Cerebellum (tissue), 4 donors: ENCODE measurements at places on chromosomes 16 and 17. TPM values are rescaled to one million over a fixed set of nuclear protein-coding genes. Genes with fewer than 3 reads are reported as not detected.

Gene EFCAB5
- total RNA-seq, result 2.4 TPM

Gene PER1
- total RNA-seq, result 7.7 TPM

Gene SLC38A8
- 0.45 TPM for total RNA-seq

Gene MYH1
- 0.18 TPM for total RNA-seq

- no peak for DNase-seq
Observed at GRCh38 chr16:49369651-49370611, 3.7 kb upstream of the C16orf78 start.

DNA sequence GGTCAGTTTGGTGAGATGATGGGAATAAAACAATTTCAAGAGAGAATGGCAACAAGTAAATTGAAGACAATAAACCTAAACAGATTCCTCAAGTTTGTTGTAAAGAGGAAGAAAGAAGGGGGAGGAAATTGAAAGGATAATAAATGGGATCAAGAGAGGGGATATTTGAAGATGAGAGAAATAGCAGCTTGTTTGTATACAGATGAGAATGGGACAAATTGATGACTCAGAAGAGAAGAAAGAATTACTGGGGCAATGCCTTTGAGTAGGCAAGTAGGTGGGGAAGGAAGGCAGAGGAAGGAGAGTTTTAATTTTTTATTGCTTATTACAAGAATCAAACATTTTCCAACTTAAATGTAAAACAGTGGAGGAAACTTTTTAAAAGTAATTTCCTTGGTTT is 98.3 kb downstream of the CHD9 start:
- DNase-seq, result no peak

DNA sequence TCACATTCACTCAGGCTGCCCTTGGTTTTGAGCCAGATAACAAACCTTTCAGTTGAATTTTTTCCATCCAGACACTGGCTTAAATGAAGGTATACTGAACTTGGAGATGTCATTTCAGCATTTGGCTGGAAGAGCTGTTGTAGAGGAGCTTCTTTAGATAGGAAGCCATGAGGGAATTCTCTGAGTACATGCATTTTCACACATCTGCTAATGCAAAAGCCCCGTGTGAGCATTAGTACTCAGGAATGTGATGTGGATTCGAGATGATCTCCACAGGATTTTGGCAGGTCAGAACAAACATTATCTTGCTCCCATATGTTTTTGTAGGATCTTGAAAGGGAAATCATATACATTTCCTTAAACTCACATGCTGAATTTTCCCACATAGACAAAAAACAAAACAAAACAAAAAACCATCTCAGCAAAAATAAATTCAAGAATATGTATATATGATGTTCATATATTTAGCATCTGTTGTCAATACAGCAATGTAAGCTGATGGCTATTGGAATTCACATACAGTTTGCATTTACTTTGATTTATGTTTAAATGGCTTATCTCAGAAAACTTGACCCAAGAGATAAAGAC is 277.2 kb upstream of the TBX2 start:
- no peak for DNase-seq

GRCh38 chr16:81987706-81988105 is 23.6 kb downstream of the SDR42E1 start:
- no peak for DNase-seq

GRCh38 chr17:34758316-34758715 is 178.9 kb downstream of the TMEM132E start:
- no peak for DNase-seq

GRCh38 chr17:51585514-51586104 is 325.3 kb downstream of the UTP18 start:
- peak; percentile 62 for DNase-seq

- DNase-seq, result peak; percentile 26
Observed at GRCh38 chr16:7167626-7168025, 165.0 kb upstream of the RBFOX1 start.

GRCh38 chr17:83195330-83196023 is 116.1 kb downstream of the METRNL start:
- DNase-seq, result no peak

DNA sequence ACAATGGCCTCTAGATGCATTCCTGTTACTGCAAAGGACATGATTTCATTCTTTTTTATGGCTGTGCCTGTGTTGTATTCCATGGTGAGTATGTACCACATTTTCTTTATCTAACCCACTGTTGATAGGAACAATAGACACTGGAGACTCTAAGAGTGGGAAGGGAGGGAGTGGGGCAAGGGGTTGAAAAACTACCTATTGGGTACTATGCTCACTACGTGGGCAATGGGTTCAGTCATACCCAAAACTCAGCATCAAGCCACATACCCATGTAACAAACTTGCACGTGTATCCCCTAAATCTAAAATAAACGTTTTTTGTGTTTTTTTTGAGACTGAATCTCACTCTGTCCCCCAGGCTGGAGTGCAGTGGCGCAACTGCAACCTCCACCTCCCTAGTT is 47.1 kb upstream of the SCNN1B start:
- DNase-seq, result no peak

DNA sequence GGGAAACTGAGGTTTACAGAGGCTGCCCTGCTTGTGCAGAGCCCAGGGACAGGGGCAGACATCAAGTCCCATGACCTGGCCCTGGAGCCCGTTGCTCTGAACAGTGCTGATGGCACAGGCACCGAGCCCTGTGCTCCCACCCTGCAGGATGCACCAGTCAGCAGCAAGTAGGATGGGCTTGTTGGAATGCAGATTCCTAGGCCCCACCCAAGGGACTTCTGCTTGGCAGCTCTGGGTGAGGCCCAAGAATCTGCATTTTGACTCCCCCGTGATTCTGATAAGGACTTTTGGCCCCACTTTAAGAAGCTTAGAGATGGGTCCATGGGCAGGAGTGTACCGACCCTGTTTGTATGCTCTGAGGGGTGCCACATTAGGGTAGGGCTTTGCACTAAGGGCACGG is 23.3 kb downstream of the LASP1 start:
- DNase-seq, result no peak

- no peak for DNase-seq
Observed at GRCh38 chr17:19237389-19238166, 412 bp downstream of the EPN2 start.

- DNase-seq, result no peak
Observed at GRCh38 chr16:83706394-83706793, 101.4 kb upstream of the HSBP1 start.

GRCh38 chr16:66510711-66511601 is 39.0 kb downstream of the TK2 start:
- DNase-seq, result no peak

GRCh38 chr17:72121164-72122009 is 567 bp downstream of the SOX9 start:
- DNase-seq, result no peak

DNA sequence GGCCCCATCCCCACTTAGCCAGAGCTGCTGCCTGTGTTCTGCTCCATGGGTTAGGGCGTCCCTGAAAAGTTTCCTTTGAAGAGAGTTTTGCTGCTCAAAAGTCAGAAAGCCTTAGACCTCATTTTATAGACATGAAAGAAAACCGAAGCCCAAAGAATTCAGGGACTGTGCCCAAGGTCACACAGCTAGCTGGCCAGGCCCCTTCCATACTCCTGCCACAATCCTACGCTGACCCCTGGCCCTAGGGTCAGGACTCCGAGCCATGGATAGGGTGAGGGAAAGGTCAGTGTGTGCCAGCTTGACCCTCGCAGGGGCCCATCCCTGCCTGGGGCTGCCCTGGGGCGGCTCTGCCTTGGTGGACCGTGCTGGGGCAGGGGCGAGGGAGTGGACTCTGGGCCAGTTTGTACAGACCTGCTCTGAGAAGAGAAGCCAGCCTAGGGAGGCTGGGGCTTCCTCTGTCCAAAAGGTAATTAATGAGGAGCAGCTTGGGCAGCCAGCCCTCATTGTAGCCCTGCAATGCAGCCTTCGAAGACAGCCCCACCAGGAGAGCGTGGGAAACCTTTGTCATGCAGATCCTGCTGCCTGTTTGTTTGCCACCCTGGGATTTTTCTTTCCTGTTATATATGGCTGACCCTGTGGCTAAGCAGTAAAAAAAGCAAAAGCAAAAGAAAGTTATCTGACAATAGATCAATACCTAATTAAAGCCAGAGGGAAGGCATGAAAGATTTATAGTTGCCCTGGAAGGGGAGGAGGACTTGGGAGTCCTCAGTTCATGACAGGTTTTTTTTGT is 37.4 kb downstream of the RHBDL3 start:
- DNase-seq, result no peak
